Cortex of kidney (tissue), 1 donor: ENCODE measurements at places on chromosomes 11 and 22.

DNA sequence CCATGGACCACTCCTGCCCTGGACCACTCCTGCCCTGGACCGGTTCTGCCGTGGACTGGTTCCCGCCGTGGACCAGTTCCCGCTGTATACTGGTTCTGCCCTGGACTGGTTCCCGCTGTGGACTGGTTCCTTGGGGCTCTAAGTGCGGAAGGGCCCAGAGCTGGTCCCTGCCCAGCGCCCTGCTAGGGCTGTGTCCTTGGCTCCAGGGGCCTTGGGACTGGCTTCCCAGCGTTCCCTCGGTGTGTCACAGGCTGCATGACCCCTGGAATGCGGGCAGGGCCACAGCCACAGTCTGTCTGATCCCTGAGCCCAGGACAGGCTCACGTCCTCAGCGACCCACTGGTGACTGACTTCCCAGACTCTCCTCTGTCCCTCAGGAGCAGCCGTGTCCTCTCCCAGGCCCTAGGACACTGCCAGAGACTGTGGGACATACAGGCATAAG is 412.2 kb downstream of the TBC1D22A start:
- DNase-seq: no peak

DNA sequence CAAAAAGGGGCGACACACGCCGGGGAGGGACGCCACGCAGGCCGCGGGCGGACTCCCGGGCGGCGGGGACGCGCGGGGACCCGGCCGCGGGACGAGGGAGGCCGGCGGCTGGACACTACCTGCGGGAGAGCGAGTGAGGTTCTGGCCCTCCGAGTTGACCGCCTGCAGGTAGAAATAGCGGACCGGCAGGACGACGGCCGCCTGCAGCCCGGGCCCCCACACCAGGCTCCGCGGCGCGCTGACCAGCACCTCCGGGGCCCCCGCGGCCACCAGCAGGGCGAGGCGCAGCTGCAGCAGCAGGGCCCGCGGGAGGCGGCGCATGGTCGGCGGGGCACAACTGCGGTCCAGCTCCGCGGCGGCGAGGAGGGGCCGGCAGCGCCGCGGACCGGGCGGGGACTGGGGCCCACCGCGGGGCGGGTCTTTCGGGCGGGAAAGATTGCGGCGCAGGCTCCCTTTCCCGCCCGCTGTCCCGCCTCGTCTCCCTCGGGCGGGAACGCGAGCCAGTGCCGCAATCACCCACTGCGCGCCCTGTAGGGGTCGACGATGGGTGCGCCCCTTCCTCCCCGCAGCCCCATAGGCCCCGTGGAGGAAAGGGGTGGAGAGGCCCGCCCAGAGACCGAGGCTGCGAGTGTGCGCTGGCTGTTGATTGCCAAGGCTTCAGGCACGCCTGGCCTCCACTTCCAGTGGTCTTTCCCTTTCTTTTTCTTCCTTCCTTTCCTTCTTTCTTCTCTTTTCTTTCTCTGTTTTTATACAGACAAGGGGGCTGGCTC is at the start of gene POGLUT3:
POGLUT3 (minus strand) TSS at position 339 of the 770 bp plus-strand sequence; CDS start at position 321, 18 bp downstream.
- no peak for DNase-seq

DNA sequence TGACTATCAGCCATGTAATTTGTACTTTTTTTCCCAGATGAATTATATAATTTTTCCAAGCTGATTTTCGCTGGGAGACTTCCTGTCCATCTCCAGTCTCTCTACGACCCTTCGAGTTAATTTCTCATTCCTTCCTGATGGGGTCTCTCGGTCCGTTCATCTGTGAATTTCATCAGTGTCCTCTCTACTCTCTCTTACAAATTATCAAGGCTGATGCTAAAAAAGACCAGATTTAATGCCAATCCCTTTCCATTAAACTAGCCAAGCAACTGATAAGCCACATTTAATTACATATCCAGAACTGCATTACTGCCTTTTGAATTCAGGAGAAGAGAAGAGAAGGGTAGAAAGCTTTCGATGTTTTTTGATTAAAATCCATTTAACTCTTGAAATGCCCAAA is 25.8 kb downstream of the VSIG10L2 start:
- DNase-seq: no peak

DNA sequence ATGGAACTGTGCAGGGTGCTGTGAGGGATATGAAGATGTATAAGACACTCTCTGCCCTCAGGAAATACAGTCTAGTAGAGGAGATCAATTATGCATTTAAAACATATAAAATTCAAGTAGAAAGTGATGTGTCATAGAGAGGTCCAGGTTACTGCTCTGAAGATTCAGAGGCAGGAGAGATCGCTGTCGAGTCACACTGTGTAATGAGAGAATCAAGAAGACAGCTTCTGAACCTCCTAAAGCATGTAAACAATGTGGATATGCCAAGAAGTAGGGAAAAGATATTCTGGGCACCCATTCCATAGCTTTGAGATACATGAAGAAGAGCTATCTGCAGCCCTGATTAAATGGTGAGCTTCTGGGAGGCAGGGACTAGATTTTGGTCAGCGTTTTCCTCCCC is 16.7 kb downstream of the SSH3 start:
- no peak for DNase-seq

GRCh38 chr11:123250892-123251656 is 56.0 kb upstream of the CLMP start:
- no peak for DNase-seq

DNA sequence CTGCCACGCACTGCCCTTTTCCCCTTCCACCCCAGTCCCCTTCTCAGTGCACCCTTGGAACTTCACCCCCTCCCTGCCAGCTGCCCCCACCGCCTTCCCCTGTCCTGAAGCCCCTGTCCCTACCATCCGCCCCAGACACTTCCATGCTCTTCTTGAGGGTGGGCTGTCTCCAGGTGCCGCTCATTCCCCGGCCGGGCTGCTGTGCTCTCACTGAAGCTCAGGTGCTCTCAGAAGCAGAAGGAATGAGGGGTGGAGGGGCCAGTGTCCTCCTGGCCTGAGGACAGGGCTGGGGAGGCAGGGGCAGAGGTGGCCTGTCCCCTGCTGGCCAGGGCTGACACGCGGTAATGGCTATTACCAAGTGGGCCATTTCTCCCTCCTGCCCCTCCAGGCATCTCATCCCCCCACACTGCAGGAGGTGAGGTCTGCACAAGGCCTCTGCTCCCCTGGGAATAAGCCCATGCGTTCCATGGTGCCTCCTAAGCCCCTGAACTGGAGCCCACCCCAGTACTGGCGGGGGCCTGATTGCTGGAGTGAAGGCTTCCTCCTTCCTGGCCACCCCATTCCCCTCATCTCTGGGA is 6.6 kb upstream of the BID start:
- no peak for DNase-seq

DNA sequence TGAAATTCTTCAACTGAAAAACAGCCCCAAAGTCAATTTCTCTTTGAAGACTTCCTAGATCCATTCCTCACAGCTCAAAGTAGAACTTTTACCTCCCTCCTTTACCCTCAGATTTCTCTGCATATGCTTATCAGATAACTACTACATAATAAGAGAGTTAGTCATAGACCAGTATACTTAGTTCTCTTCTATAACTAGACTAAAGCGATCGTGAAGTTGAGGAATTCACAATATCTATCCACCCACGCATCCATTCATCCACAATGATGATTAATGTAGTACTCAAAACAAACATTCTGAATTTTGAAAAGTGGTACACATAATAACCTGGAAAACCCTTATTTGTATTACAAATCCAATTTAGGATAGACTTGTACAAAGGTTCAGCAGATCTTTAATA is 800.9 kb upstream of the TENM4 start:
- DNase-seq: no peak

GRCh38 chr11:2256951-2257700 is 13.3 kb downstream of the ASCL2 start:
- DNase-seq: no peak

- no peak for DNase-seq
These were observed 66.2 kb downstream of the HIPK3 start for GRCh38 chr11:33323421-33323820.

DNA sequence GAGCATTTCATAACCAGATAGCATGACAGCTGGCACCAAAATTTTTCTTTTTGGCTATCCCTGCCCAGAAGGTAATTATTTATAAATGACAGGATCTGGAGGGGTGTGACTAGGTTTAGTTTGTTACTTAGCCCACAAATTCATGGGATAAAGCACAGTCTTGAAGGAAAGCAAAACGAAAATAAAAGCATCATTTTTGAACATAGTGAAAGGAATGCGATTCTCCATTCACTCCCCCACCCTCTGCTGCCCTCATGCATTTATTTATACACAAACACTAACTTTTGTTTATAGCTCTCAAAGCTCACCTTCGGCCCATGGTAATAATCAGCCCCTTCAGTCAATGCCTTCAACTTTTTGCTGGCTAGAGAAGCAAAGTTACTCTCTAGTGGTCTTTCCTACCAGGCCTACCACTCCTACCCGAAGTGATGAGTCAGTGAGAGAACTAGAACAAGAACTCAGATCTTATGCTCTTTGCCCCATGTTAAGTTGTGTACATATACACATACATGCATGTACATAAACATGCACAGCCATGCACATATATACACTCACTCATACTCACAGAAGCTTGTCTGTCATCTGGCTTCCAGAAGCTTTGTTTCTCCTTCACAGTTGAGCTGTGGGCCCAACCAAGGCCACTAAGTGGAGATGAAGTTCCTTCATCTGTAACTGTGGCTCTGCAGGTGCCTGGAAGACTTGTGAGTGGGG is 22.6 kb downstream of the CALCA start:
- DNase-seq: no peak

- no peak for DNase-seq
These were observed 10.1 kb downstream of the AIP start for GRCh38 chr11:67492801-67493547.

DNA sequence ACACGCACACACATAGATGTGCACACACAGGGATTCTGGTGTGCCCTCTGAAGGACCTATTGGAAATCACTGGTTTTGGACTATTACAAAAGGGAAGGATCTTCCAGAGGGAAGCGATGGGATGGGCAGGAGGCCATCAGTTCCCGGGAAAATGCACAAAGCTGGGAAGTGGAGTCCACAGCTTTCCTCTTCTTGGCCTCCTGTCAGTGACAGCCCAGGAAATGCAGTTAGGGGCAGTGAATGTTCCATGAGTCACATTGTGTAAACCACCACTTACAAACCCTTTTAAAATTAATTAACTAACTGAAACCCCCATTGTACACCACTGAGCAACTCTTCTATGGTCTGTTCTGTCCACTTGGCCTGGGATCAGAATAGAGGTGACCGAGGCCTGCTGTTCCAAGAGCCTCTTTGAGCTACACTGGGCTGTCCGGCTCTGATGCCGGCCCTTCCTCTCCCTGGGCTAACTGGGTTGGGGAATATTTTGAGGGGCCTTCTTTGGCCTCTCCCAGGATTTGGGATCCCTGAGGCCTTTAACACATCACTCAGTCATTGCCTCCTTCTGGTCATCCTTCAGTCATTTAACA is 137.7 kb downstream of the FEZ1 start:
- DNase-seq: no peak

GRCh38 chr11:63682066-63683021 is 1.0 kb downstream of the RTN3 start:
- no peak for DNase-seq

- no peak for DNase-seq
These were observed 182.1 kb upstream of the SORL1-AS1 start for GRCh38 chr11:121634889-121635288.

GRCh38 chr11:99142237-99142636 is 121.5 kb downstream of the CNTN5 start:
- DNase-seq: no peak

DNA sequence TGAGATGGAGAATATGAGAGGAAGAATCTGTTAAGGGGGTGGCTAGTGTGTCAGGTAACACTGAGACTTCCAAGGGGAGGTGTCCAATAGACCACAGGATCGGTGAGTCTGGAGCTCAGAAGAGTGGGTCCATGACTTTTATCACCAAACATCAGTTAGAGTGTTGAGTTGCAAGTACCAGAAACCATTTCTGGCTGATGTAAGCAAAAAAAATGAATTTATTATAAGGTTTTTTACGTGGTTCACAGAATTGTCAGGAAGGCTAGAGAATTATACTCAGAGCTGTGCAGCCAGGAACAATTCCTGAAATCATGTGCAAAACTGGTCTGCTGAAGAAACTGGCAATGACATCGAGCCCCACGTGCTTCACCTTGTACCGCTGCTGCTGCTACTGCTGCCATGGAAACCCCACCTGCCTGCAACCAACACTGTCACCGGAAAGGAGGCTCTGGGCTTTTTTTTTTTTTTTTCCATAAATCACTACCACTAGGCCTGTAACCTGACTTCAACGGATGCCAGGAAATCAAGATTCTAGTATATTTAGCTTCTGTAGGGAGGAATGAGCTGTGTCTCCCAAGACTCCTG is 16.6 kb upstream of the STK33 start:
- DNase-seq: no peak

- no peak for DNase-seq
These were observed 57.2 kb downstream of the GUCY1A2 start for GRCh38 chr11:106961048-106961447.

DNA sequence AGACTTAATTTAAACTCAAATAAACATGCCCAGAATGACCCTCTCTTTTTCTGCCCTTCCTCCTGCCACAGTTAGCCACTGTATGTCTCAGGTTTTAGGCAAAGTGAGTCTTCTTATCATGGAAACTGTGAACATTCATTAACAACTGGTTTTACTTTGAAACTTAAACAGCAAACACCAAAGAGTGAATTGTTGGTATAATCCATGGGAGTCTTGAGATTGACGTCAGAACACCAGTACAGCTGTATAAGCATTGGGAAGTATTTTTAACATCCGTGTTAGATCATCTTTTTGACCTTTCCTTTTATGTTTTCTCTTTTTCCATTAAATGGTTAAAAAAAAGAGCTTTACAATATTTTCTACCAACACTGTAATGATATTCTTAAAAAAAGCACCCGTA is 38.9 kb downstream of the ARHGEF12 start:
- DNase-seq: no peak

GRCh38 chr11:19060629-19061028 is at the start of gene MRGPRX2:
TSS of gene MRGPRX2 (minus strand) at chr11:19060717. CDS start at chr11:19056402, 4,315 bp downstream.
- DNase-seq: no peak

GRCh38 chr22:36303874-36304273 is 50.9 kb downstream of the APOL1 start:
- no peak for DNase-seq

- no peak for DNase-seq
These were observed 29.2 kb downstream of the SREBF2 start for GRCh38 chr22:41862160-41862529.

DNA sequence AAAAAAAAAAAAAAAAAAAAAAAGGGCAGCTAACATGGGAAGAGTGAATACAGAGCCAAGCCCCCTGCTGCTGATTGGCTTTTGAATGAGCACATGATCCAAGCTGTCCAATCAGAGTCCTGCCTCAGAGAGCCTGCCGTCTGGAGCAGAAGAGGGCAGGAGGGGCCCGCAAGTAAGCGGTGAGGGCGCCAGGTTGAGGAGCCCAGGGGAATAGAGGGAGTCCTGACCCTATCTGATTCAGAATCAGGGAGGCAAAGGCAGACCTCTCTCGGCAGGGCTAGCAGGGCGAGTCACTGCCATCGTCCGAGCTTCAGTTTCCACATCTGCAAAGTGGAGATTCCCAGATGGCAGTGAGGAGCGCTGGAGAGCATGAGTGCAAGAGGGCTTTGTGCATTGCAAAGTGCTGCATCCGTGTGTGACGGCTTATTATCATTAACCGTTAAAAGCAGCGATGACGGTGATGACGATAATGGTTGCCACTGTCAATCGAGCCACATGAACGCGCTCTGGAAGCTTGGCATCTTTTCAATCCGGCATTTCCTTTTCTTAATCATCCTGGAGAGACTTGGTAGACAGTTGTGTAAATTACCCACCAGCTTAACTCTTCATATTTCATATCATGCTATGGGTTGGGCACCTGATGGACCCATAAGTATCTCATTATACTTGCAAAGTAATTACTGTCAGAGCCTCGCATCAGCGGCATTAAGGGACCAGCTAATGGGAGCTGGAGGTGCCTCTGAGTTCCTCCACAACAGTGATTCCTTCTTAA is 68.6 kb upstream of the ATXN10 start:
- DNase-seq: no peak

GRCh38 chr22:20170170-20170569 is 19.3 kb upstream of the CCDC188 start:
- DNase-seq: no peak
